ENCODE measurements at places on chromosomes 16 and 17.

- DNase-seq, result peak; percentile 57
These were observed 560.6 kb downstream of the CDH13 start for GRCh38 chr16:83187405-83187804.

GRCh38 chr16:84370723-84371552 is 2.6 kb downstream of the ATP2C2 start:
- no peak for DNase-seq

GRCh38 chr16:424623-425081 is 797 bp upstream of the RAB11FIP3 start:
- peak; percentile 23 for DNase-seq

GRCh38 chr16:8305201-8305600 is 285.1 kb downstream of the TMEM114 start:
- no peak for DNase-seq

DNA sequence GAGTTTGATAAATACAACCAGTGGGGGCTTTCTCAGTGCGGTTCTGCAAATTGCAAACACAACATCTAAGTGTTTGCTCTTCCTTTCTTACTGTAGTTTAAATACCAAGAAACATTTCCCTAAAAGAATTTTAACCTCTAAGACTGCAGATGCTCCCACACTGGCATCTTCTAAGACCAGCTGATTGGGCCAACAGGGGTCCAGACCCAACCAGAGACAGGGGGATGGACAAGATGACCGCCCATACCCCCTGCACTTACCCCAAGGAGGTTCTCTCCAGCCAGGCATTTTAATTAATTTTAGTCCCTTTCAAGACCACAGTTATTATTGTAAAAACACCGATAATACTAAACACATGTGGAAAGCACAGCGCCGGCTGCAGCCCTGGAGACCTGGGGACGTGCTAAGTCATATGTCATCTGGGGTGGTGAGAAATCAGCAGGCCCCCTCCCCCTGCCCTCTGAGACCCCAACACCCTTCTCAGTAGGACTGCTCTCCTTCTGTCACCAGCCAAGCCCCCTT is 242.3 kb downstream of the SOX9 start:
- DNase-seq, result no peak

DNA sequence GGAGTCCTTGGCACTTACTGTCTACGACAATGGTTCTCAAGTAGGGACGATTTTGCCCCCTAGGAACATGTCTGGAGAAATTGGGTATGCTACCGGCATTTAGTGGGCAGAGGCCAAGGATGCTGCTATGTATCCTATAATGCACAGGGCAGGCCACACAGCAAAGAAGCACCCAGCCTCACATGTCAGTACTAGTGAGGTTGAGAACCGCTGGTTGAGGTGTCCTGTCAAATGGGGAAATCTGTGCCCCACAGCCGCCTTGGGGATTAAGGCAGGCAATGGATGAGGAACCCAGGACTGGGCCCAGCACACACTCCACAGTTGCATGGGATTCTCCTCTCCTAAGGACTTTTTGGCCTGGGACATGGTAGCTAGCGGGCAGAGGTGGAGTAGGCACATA is 86.7 kb upstream of the TOB1 start:
- DNase-seq, result no peak

GRCh38 chr17:73814075-73814474 is 169.8 kb upstream of the SDK2 start:
- DNase-seq, result no peak

Measured in HFFc6 (cell line).